ENCODE measurements at places on chromosomes 1 and 21. TPM values are rescaled to one million over a fixed set of nuclear protein-coding genes. Genes with fewer than 3 reads are reported as not detected.

AK4 gene
- 28.2 TPM for total RNA-seq

C1orf21 gene
- 9.7 TPM for total RNA-seq

CYP4X1 gene
- total RNA-seq = not detected

FMOD gene
- total RNA-seq = not detected

IVL gene
- total RNA-seq = not detected

PADI4 gene
- total RNA-seq = not detected

GNG4 gene
- 13.5 TPM for total RNA-seq

LRRC38 gene
- total RNA-seq = not detected

GJA5 gene
- 0.05 TPM for total RNA-seq

TBX19 gene
- total RNA-seq = 0.53 TPM

PLA2G5 gene
- total RNA-seq = not detected

CASQ2 gene
- not detected for total RNA-seq

Measured in A549 treated with GW870086 at 1 μM for 4 hours (cell line).